Motor neuron (in vitro differentiated cells): ENCODE measurements at places on chromosomes 7 and 10.

DNA sequence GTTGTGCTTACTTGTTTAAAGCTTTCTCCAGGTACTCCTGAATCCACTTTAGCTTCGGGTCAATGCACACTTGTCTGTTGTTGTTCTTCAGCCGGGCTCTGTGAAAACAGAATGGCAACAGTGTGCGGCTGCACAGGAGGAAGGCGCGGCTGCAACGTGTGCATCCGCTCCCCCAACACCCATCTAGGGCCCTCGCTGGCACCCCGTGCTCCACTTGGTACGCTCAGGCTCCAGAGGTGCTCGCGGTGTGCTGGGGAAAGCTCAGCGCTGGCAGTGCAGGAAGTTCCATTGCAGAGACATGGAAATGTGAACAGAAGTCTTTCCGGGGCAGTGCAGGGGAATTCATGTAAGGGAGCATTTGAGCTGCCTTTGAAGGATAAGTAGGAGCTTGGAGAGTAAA, 6.3 kb downstream of the CXCL12 start:
- no peak for ATAC-seq

DNA sequence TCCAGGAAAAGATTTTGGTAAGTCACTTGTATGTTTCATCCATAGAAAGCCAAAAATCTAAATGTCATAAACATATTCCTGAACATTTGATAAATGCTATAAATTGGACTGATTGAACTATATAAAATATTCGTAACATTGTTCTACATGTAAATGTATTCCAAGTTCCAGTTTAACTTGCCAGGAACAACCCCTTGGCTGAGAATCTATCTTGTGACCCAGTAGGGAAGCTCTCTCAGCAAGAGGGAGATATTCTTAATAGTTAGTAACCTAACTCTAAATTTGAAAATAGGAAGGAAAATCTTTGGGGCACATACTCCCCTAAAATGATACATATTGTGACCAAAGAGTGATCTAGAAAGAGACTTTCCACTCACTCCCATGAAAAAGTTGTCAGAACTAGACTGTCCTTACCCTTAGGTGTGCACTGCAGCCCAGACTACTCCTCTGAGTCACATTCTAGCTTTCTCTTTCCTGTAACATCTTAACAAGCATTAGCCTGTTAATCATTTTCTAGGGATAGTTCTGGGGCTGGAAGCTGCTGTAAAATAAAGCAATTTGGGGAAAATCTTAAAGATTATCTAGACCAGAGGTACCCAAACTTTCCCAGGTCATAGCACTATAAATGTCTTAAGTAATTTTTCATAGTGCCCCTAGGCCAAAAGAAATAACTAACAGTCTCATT, 73.7 kb upstream of the SKAP2 start:
- no peak for ATAC-seq

DNA sequence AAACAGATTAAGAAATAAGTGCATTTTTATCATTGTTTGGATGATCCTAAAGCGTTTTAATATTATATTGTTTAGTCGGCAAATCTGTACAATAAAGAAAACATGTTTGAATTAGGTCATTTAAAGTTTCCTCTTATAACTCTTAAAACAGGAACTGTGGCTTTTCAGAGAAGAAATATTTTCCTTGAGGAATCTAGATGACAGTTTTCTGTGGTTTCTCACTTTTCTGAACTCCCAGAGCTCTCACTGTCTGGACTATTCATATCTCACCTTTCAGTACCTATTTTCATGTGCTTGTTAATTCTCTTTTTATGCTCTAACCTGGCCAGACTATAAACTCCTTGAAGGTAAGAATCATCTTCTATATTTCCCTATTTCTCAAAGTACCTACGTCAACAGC, 135.1 kb downstream of the CHN2 start:
- no peak for ATAC-seq

DNA sequence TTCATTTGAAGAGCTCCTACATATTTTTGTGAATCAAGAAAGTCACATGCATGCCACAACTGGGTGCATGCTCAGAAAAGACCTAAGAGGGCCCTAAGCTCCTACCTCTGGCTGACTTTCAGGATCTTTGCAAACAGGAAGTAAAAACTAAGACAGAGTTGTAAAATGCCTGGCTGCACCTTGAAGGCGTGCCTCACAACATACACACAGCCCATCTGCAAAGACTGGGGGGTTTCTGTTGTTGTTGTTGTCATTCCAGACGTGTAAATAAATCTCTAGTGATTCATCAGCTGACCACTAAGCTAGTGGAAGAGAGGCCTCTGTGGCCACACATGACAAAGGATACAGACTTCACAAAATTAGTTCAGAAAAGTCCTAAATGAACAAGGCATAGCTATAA, 31.8 kb downstream of the SMURF1 start:
- ATAC-seq, result no peak

DNA sequence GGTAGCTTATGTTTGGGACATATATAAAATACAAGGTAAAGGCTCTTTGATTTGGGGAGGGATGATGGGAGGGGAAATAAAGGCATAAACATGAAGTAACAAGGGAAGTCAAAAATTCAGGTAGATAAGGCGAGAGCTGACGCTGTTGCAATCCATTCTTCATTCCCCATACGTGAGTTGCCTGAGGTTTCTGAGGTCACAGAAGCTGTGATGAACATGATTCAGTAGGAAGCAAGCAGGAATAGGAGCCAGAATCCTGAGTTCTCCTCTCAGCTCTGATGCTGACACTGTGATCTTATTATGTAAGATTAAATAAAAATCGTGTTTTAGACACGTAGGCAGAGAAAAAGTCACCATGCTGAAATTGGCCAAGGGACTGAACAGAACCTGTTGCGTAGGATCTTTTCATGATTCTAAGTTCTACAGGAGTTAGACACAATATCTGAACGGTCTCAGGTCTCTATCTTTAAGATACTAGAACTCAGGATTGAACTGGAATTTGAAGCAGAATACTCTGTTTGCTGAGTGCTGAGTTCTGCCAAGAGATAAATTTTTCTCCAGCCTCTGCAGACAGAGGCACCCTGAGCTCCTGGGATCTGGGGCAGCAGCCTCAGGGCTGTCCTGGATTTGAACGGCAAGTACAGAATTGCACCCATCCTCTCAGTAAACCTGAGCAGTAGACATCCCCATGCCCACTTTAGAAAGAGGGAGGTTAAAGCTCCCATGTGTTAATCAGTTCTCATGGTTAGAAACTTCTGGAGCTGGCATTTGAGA, 21.0 kb downstream of the KLF6 start:
- ATAC-seq, result peak; percentile 36

GRCh38 chr10:102876747-102877153, 7.5 kb downstream of the AS3MT start:
- no peak for ATAC-seq

DNA sequence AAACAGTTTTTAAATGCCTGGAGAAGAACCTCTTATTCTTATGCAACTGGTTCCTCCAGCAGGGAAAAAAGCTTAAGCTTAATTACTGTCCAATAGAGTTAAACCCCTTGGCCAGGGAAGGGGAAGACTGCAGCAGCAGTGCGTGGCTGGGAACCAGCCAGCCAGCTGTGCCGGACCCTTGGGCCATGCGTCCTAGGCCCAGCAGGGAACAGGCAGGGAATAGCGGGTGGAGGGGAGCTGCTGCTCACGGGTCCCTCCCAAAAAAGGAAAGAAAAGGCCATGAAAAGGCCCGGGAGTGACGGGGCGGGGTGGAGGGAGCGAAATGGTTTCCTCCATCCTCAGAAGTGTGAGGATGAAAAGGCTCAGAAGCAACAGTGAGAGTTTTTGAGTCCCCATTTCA, 35.2 kb upstream of the HECW1 start:
- peak; percentile 18 for ATAC-seq

- no peak for ATAC-seq
These were observed 1.1 kb downstream of the FAM133B start for GRCh38 chr7:92589056-92589455.

DNA sequence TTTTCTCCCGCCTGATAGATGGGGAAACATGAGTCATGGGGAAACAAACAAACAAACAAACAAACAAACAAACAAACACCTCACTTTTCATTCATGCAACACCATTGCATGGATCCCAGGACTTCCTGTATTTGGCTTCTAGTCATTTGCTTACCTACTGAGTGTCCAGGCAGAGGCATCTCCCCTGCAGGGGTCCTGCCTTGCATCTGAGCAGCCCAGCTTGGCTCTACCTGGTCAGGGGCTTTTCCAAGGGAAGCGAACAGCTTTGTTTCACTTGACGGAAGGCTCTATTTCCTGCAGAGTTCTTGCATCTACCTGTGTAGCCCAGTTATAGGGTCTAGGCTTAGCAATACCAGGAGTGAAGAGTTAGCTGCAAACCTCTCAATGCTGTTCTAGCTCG, 374.2 kb downstream of the GATA3 start:
- no peak for ATAC-seq

DNA sequence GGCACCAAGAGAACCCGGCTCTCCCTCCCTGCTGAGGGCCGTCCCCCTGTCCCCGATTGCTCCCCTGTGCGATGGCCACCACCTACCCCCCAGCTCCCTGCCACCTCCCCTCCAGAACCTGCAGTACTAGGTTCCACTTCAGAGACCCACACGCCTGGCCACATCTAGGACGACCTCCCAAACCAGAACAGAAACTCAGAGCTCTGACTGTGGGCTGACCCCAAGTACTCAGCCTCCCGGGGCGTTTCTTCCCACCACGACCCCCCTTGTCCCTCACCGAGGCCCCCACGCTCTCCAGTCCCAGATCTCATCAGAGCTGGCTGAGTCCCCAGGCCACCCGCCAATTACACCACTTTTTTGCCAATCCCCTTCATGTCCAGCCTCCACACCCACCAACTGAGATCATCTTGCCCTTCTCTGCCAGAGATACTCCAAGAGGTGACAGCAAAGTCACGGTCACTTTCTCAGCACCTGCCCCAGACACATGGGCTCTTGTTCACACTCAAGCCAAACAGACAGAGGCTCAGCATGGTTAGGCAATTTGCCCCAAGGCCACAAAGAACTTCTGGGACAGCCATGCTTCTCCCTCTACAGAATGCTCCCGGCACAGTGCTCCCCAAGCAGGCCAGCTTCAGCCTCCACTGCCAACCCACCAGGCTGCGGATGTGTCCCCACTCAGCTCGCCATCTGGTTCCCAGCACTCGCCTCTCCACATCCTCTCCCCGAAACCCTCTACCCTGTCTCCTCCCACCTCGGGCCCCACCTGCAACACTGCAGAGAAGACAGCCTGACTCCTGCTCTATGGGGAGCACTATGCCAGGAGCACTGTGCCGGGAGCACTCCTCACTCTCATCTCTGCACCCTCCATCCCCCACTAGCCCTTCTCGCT, 4.7 kb downstream of the TMEM120A start:
- ATAC-seq, result no peak

DNA sequence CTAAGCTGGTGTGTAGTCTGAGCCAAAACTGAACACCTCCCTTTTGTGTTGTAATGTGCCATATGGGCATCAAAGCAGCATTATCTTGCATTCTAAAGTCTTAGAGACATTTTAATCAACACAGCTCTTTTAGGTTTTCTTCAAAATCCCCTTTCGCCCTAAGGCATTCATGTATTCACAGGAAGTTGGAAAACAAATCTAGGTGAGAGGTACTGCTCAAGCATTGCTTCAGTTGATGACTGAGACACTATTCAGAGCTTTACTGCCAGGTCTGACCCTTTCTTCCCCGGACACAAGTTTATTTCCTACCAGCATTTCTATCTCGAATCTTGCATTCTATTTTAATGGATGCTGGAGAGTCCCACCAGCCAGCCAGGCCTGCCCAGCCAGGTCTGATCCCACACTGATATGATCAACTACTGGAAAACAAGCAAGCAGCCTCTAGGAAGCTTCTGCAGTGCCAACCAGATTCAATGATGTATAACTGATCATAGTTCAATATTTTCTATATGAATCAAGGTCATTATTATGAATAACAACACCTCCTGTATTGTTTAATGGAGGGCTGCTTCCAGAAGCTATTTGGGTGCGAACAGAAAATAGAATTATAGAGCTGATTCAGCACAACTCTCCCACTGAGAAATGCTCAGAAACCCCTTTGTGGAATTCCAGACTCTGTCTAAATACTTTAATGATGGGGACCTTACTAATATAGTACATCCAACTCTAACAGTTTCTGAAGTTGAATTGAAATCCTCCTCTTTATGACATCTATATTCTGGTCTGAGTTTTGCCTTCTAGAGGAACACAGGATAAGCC, 4.0 kb upstream of the BRAF start:
- no peak for ATAC-seq

- no peak for ATAC-seq
These were observed 2.6 kb upstream of the ZNF503 start for GRCh38 chr10:75403939-75404814.

- no peak for ATAC-seq
These were observed 46.8 kb downstream of the IKZF1 start for GRCh38 chr7:50351267-50351666.

- no peak for ATAC-seq
These were observed 25.8 kb downstream of the MAPK8 start for GRCh38 chr10:48332166-48332870.

- no peak for ATAC-seq
These were observed 148.8 kb downstream of the CCDC3 start for GRCh38 chr10:12852687-12853086.

DNA sequence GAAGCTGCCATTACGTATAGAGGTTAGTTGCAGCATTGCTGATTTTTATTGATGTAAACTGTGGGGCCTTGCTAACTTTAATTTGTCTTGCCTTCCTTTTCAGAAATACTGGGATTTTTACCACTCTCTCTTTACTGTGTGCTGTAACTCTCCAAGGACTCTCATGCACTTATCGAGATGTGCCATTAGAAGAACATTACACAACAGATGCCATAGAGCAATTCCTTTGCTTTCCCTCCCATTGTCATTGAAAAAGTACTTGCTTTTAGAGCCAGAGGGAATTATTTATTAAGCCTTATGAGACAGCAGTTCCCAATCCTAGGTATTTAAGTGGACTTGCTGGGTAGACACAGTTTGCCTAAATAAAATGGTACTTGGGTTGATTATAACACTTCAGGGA, 51.7 kb downstream of the ASB4 start:
- ATAC-seq, result no peak

GRCh38 chr7:116786791-116787443, 75.5 kb upstream of the CAPZA2 start:
- ATAC-seq, result no peak

- no peak for ATAC-seq
These were observed 152.4 kb upstream of the ADO start for GRCh38 chr10:62652114-62652513.

DNA sequence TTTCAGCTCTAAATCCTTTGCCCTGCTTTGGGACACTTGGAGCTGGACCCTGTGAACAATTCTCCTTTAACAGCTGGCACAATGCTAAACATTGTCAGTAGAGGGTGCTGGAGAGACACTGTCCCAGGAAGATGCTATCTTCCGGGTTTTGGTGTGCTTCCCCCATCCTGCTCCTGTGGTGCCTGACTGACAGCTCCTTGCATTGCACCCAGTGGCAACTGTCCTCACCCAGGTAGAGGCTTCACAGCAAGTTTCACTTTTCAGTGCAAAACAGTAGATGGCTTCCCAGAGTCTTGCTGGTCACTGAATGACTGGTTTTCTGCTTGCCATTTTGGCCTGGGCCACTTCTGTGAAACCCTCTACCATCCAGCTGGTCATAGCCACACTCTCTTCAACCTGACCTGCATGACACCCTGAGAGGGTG, 77.3 kb downstream of the CDC14C start:
- ATAC-seq, result peak; percentile 87

GRCh38 chr7:85103357-85103756, 83.5 kb downstream of the SEMA3D start:
- ATAC-seq, result no peak
